ENCODE measurements at places on chromosomes 11 and 22.

DNA sequence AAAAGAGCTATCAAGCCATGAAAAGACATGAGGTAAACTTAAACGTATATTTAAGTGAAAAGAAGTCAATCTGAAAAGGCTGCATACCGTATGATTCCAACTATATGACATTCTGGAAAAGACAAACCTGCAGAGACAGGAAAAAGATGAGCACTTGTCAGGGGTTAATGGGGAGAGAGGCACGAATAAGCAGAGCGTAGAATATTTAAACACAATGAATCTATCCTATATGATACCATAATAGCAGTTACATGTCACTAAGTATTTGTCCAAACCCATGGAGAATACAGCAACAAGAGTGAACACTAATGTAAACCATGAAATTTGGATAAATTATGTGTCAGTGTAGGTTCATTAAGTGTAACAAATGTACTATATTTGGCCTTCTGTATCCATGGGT is 560.3 kb upstream of the ANO3 start:
- DNase-seq: no peak

GRCh38 chr11:119552106-119552485 is 129.1 kb upstream of the THY1 start:
- DNase-seq: no peak

DNA sequence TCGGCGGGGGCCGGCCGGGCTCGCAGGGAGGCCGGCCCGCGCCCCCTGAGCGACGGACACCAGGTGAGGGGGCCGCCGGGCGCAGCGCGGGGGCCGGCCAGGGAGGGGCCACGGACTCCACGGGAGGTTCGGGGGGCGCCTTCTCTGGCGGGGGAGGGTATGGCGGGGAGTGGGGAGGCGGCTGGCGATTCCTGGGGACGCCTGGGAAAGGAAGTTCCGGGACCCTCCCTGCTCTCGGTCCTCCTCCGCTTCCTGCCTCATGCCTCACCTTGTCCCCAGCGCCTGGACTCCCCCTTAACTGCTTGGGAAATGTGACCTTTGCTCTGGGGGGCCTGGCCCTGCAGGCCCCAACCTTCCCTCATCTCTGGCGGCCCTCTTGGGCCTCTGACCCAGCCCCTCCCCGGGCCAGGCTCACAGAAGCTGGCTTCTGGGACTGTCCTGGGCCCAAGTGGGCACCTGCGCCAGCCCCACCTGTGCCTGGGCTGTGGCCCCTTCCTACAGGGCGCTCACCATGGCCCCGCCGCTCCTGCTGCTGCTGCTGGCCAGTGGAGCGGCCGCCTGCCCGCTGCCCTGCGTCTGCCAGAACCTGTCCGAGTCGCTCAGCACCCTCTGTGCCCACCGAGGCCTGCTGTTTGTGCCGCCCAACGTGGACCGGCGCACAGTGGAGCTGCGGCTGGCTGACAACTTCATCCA is 516 bp downstream of the LRFN4 start:
- DNase-seq: no peak

- no peak for DNase-seq
Measured at GRCh38 chr11:44610186-44610955, 44.9 kb downstream of the CD82 start.

DNA sequence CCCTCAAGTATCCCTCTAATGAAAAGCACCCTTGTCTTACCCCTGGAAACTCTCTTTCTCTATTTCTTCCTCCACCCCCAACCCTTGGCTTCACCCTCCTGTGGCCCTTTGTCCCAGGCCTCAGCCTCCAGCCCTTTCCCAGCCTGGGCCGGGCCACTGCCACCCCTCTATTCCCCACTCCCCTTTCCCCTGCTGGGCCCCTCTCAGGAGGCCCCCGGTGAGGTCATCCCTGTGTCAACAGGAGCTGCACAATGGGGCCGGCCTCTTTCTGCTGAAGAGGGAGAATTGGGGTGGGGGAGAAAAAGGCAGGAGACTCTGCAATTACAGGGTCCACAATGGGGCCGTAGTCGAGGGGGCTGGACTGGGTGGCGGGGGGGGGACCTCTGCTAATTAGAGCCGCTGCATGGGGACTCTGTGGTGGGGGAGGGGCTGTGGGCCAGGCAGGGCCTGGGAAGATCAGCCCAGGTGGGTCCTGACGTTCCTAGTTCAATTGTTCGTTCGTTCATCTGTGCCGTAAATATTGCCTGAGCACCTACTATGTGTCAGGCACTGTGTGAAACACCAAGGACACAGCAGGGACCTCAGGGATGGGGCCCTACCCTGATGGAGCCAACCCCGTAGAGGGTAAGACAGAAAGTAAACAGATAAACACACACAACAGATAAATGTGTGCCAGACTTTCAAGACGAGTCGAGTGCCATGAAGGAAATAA is 18.5 kb upstream of the MPPED1 start:
- no peak for DNase-seq

DNA sequence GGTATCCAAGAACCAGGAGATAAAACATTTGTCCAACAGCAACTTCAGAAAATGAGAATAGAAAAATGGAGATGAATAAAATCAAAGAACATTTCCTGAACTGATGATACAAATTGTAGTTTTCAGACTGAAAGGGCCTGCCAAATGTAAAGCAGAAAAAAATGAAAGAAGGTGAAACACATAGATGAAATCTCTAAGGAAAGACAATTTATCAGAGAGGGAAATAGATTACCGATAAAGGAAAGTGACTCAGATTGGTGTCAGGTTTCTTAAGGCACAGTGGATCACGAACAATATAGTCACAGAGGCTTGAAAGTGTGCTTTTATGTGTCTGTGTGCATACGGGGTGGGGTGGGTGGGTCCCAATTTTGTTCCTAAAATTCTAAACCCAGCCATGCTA is 4.1 kb upstream of the STT3A start:
- no peak for DNase-seq

GRCh38 chr22:32706149-32706548 is 95.4 kb upstream of the TIMP3 start:
- DNase-seq: no peak

GRCh38 chr22:43957871-43958270 is 2.6 kb downstream of the SAMM50 start:
- no peak for DNase-seq

DNA sequence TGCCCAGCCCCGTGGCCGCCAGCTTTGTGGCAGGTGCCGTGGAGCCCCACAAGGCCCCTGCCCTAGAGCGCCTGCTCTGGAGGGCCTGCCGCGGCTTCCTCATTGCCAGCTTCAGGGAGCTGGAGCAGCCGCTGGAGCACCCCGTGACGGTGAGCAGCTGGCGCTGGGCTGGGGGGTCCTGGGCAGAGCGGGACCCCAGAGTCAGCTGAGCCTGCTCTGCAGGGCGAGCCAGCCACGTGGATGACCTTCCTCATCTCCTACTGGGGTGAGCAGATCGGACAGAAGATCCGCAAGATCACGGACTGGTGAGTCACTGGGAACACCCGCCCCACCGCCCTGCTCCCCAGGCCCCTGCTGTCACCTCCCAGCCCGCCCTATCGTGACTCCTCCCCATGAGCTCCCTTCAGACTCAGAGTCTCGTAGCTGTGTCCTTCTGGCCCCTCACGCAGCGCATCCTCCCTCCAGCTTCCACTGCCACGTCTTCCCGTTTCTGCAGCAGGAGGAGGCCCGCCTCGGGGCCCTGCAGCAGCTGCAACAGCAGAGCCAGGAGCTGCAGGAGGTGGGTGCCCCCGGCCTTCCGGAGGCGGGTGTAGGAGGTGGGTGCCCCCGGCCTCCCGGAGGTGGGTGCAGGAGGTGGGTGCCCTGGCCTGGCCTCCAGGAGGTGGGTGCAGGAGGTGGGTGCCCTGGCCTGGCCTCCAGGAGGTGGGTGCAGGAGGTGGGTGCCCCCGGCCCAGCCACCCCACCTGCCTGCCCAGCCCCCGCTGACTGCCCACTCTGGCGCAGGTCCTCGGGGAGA is 4.7 kb downstream of the TCIRG1 start:
- no peak for DNase-seq

GRCh38 chr22:50628543-50629134 is 687 bp upstream of the ARSA start:
- DNase-seq: no peak

DNA sequence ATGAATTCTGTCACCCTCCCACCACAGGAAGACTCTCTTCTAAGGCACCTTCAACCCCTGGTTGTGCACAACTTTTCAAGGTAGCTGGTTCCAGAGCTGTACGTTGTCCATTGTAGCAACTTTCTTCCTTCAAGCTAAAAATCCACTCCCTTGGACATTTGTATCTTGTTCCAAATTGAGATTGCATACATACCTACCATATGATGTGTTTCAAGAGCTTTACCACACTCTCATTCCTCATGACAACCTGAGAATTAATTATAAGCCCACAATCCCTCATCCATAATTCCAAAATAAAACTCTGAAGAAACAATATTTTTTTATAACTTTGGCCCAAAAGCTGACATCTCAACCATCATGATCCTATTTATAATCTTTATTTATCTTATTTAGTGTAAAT is 3.0 kb downstream of the OR52W1 start:
- DNase-seq: no peak

DNA sequence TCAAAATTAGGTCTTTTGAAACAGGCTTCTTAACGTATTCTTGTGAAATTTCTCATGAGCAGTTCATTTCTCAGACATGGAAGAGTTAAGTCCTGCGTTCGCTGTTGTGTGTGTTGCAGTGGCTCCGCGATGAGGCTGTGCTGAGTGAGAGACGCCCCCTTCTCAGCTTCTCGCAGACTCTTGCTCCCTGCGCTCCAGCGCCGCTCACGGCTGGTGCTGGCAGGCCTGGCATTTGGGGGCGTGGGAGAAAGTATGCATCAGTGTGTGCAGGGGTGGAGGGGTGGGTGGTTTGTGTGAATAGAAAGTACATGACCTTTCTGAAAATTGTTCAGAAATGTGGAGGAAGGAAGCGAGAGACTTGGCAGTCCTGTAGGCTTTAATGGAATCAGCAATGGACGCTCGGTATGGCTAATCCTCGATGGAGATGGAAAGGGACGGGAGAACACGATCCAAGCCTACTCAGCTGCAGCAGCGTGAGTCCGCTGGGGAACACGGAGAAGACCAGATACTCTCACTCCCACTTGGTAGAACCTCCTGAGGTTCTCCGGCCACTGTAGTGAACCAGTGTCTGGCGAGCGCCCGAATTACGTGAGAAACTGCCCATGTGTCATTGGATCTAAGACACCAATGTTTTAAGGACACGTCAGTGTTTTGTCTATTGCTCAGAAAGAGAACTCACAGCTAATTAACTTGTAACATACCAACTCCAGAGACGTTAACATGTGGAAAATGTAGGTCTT is 5.9 kb downstream of the TAB1 start:
- DNase-seq: no peak

GRCh38 chr22:41943661-41944209 is 3.2 kb downstream of the CENPM start:
- DNase-seq: no peak

GRCh38 chr11:117953024-117953671 is 23.9 kb upstream of the TMPRSS13 start:
- DNase-seq: no peak

GRCh38 chr11:36510594-36510942 is 496 bp upstream of the TRAF6 start:
- DNase-seq: no peak

GRCh38 chr11:66119348-66120133 is 49.5 kb downstream of the PACS1 start:
- DNase-seq: no peak

- no peak for DNase-seq
Measured at GRCh38 chr11:105719073-105719822, 109.4 kb downstream of the GRIA4 start.

DNA sequence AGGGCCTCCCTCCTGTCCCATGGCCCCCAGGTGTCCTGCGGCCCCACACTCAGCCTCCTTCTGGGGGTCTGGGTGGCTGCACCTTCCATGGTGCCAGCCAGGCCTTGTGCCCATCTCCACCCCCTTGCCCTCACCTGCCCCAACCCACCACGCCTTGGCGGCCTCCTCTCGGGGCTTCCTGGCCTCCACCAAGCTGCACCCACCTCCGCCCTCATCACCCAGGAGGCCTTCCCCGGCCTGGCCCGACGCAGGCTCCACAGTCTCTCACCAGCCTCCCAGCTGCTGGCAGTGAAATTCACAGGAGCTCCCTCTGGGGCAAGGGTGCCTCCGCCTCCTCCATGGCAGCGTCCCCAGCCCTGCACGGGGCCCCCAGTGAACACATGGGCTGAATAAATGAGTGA is 35.9 kb upstream of the WNT7B start:
- no peak for DNase-seq

- no peak for DNase-seq
Measured at GRCh38 chr11:126892756-126893155, 107.8 kb downstream of the KIRREL3 start.

DNA sequence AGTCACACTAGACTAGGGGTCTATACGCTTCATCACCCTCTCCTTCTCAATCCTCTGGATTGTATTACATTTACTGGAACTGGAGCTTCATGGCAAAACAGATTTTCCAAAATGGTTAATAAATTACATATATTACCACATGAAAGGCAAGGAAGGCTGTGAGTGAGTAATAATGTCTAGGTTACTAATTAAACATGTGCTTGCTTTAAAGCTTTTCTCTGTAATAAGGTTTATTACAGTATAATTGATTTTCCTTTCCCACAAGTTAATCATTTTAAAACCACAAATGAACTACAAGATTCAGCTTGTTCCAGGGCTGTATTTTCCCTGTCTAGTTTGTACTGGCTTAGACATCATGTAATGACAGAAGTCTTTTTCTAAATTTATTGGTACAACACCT is 25.6 kb downstream of the MMP13 start:
- DNase-seq: no peak

Data from NK-92 treated with Interleukin-12 subunit alpha and Interleukin-12 subunit beta, amount 100 ng/mL, for 24 hours (cell line).